Activated T-helper 9 cell treated with anti-CD3 and anti-CD28 coated beads, Interleukin-2, amount 50 U/mL, for 16 hours (primary cell): ENCODE measurements at places on chromosomes 4 and X.

GRCh38 chrX:37846558-37846933, 825 bp downstream of the DYNLT3 start:
- DNase-seq = no peak

DNA sequence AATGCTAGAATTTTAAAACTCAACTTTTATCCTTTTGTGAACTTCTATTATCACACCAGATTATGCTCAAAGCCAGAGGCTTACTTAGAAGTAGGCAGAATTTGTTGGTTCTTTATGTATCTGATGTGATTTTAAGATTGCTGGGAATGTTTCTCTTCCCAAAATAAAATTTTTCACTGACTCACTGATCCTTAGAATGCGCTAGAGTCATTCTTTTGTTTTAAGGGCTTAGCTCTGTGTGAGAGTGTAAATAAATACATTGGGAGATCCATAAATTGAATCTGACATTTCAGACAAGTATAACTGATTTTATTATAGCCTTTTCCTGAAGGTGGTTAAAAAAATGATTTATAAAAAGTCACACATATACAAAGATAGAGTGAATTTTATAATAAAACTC, 101.3 kb downstream of the LARP1B start:
- no peak for DNase-seq

DNA sequence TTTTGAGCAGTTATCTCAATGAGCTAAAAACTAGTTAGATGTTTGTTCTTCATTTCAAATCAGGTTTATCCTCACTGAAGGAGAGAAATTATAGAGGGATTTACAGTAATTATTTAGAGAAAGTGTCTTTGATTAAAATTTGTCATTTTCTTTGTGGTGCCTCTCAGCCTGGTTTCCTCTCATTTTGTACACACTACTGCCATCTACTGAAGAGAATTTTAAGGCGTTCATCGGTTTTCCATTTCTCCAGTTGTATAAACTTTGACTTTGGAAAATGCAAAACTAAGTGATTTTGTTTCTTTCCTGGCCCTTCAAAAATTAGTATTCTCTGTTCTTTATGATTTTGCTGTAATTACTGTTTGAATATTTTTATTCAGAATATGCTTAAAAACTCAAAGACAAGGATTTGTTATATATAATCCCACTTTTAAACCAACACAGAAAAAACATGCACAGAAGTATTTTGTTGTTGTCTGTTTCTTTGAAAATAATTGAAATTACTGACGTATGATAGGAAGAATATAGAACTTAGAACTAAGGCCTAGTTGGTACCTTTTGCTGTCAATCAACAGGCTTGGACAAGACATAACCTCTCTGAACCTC, 34.4 kb upstream of the ANXA3 start:
- no peak for DNase-seq

- no peak for DNase-seq
Measured at GRCh38 chr4:38831653-38832052, 25.0 kb downstream of the TLR6 start.

DNA sequence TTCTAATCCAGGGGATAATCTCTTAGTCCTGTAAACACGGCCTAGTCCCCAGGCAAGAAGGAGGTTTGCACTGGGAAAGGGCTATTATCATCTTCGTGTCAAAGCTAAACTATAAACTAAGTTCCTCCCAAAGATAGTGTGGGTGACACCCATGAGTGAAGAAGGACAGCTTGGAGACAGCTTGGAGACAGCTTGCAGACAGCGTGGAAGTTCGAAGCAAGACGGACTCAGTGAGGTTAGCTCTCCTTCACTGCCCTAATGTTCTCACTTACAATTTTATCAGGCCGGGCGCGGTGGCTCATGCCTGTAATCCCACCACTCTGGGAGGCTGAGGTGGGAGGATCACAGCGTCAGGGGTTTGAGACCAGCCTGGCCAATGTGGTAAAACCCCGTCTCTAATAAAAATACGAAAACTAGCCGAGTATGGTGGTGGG, 19.2 kb upstream of the PLCXD1 start:
- no peak for DNase-seq

- peak; percentile 19 for DNase-seq
Measured at GRCh38 chrX:148500423-148501385, at the start of gene AFF2. Gene AFF2 (plus strand): TSS chrX:148500617. CDS start chrX:148501098, 481 bp downstream.

DNA sequence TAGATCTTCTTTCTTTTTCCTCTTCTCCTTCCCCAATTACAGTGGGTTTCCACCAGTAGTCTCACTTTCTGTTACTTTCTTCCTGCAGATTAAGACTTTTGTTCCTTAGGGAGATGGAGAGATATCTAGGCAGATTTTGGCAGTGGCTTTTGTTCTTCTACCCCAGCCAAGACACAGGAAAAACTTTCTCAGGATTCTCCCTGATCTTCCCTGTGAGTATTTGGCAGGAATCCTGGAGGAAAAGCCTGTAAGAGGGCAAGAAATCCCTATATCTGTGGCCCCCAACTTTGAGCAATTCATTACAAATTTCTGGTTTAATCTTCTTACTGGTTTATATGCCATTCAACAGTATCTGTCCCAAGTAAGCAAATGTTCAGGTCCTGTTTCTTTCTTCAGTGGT, 21.9 kb downstream of the SLC9A7 start:
- no peak for DNase-seq

GRCh38 chrX:29487714-29488113, 727.6 kb upstream of the MAGEB2 start:
- no peak for DNase-seq

GRCh38 chr4:105951198-105951597, 55.9 kb downstream of the NPNT start:
- DNase-seq = no peak

DNA sequence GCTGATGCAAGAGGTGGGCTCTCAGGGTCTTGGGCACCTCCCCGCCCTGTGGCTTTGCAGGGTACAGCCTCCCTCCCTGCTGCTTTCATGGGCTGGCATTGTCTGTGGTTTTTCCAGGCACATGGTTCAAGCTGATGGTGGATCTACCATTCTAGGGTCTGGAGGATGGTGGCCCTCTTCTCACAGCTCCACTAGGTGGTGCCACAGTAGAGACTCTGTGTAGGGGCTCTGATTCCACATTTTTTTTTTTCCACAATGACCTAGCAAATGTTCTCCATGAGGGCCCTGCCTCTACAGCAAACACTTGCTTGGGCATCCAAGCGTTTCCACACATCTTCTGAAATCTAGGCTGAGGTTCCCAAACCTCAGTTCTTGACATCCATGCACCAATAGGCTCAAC, 657.9 kb upstream of the CT83 start:
- no peak for DNase-seq

DNA sequence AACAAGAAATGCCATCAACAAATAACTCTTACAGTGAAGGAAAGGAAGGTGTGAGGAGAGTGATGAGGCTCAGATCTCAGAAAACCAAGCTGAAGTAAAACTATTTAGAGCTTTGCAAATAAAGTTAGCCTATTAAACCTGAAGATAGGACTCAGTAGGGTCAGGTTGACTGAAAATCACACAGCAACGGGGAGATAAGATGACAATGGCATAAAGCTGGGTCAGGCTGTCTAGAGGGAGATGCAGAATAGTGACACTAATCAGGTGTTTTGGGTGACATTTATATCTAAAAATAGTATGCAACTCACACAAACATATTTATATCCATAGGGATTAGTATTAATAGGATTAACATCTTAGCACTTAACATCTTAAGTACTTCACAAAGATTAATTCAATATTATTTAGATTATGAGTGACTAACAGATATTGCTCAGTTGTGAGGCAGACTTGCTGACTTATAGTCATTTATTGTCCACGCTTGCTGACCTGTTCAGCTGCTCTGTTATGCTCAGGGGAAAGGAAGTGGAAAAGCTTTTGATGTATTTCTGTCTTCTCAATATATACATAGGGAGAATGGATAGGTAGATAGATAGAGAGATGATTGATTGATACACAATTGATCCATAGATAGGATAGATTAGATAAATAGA, 130.7 kb upstream of the GUCY1A1 start:
- no peak for DNase-seq

- no peak for DNase-seq
Measured at GRCh38 chrX:151816934-151817333, 82.4 kb downstream of the CNGA2 start.

DNA sequence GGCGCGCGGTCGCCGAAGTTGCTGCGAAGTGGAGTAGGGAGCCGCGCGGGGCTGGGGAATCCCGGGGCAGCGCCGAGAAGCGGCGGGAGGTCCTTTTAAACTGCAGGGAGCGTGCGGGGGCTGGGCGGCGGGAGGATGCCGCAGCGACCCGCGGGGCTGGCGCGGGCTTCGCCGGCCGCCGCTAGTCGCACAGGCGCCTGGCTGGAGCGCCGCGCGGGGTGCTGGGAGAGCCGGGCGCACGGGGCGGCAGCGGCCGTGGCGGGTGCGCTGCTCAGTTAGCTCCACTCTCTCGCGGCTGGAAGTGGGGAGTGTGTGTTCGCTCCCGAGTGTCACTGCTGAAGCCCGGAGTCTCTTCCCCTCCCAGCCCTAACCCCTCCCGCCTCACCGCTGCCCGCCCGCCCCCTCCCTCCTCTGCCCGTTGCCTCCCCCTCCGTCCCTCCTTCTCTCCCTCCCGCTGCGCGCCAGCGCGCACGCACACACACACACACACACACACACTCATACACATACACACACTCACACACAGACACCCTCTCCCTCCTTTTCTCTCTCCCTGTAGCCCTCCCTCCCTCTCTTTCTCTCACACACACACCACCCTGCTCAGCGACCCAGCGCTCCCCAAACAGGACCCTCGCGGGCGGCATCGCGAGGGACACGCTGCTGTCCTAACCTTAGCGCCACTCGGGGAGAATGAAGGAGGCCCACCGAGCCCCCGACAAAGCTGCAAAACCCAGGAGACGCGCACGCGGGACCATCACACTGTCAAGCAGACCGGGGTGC, at the start of gene NDNF:
Gene NDNF (minus strand): TSS at position 312 of the 780 bp plus-strand sequence. CDS start 26,698 bp downstream, outside the sequence.
- DNase-seq = peak; percentile 28

DNA sequence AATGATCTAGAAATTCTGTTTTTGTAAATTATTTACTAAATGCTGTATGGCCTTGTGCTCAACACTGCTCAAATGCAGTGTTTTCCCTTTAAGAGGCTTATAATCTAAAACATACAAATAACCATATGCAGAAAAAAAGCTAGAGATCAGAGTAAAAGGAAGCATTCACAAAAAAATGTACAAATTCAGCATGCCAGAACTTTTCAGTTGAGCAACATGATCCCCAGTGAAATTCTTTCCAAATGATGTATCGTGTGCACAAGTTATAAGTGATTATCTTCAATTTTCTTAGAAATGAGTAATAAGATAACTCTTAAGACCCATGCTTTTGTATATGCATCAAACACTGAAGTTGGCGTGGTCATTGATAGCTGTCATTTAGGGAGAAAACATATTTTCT, 5.0 kb downstream of the GPC3 start:
- no peak for DNase-seq

DNA sequence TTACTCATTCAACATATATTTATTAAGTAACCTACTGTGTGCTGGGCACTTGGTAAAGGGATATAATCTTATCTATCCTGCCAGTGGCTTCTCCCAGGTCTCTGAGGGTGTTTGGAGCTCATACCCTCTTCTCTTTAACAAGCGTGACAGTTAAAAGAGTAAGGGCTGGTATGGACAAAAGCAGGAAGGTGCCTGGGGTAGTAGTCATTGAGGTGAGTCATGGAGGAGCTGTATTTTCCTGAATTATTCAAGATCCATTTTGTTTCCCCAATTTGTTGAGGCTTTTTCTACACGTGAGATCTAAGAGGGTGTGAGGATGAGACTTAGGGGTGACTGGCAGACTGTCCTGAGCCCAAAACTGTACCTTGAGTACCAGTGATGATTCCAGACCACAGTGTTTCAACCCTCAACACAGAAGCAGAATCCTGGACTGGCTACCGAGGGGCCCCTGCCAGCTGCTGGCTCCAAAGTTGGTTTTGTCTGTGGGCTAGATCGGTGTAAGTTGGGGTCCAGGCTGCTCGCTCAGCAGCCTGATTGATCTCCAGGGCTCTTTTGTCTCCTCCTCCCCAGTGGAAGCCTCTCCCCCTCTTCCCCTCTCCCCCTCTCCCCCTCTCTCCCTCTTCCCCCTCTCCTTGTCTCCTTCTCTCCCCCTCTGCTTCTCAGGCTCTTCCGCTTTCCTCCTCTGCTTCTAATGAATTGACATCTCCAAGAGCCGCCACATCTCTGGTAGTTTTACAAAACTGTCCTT, at the start of gene DRP2:
Gene DRP2 (plus strand): TSS at position 671 of the 748 bp plus-strand sequence. CDS start 11,862 bp downstream, outside the sequence.
- no peak for DNase-seq

- DNase-seq = no peak
Measured at GRCh38 chrX:154471839-154472684, 7.0 kb downstream of the LAGE3 start.

GRCh38 chr4:155889031-155889793, 14.3 kb upstream of the TDO2 start:
- DNase-seq = no peak

GRCh38 chr4:178836865-178837264, 1394.6 kb upstream of the AGA start:
- DNase-seq = no peak
